ENCODE measurements at places on chromosomes 4 and X. TPM values are rescaled to one million over a fixed set of nuclear protein-coding genes. Genes with fewer than 3 reads are reported as not detected.

Gene TNIP2
- 5.9 TPM for total RNA-seq

Gene NPFFR2
- not detected for total RNA-seq

Gene PAGE1
- not detected for total RNA-seq

Gene AMER1
- total RNA-seq = 8.9 TPM

Gene SLITRK2
- 9.7 TPM for total RNA-seq

Gene PTTG2
- total RNA-seq = not detected

Gene OPN1MW3
- total RNA-seq = not detected

DNA sequence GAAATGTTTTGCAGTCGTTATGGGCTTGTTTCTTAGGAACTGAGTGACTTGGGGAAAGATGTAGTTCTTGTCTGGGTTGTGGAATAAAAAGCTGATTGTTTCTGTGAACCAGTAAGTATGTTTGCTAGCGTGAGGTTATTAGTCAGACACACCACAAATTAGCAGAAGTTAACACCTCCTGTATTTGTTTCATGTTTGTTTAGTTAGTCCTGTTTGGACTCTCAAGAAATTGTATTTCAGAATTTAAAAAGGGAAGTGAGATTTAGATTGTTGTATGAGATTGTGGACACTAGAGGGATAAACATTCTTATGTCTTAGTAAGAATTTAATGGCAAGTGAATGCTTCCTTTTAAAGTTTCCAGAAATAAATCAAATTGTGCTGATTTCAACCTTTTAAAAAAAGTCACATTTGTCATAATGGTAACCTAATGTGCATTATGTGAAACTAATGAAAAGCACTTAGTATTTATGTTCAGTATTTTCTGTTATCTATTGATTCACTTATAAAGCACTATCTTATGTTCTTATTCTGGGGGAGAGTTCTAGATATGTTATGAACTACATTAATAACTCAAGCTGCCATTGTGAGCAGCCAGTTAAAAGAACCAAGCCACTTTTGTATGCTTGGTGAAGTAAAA, 25.6 kb downstream of the ATP10D start:
- no peak for DNase-seq

DNA sequence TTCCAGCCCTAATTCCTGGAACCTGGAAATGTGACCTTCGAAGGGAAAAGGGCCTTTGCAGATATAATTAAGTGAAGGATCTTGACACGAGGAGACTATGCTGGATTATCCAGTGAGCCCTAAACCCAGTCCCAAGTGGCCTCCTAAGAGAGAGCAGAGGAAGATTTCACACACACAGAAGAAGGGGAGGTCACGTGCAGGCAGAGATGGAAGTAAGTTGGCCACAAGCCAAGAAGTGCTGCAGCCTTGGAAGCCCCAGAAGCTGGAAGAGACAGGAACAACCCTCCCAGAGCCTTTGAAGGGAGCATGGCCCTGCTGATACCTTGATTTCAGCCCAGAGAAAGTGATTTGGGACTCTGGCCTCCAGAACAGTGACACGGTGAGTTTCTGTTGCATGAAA, 51.9 kb downstream of the EVC2 start:
- no peak for DNase-seq

DNA sequence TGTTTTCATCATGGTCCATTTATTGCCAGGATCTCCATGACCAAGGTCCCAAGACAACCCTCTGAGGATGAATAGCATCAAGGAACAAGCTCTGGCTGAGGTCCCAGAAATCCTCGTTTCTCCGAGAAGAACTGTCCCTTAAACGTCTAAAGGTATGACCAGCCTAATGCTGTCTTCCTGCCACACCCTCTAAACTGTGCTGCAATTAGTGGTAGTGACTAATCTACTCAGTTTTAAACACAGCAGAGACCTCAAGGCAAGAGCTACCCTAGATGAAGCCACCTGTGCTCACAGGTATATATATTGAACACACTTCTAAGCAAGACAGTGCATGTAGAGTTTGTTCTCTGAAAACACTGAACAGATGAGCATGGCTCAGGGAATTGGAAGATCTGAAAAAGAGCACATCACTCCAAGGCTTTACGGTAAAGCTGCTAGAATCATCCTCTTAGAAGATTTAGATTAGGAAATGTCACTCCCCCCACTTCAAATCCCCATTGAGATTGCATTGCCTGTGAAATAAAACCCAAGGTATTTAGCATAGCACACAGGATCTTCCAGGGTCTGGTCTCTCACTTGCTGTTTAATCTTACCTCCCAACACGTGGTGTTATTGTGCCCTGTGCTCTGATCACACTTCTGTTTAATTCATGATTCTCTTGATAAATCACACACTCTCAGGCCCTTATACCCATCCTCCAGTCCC, 173.9 kb upstream of the VCX3A start:
- DNase-seq = no peak

DNA sequence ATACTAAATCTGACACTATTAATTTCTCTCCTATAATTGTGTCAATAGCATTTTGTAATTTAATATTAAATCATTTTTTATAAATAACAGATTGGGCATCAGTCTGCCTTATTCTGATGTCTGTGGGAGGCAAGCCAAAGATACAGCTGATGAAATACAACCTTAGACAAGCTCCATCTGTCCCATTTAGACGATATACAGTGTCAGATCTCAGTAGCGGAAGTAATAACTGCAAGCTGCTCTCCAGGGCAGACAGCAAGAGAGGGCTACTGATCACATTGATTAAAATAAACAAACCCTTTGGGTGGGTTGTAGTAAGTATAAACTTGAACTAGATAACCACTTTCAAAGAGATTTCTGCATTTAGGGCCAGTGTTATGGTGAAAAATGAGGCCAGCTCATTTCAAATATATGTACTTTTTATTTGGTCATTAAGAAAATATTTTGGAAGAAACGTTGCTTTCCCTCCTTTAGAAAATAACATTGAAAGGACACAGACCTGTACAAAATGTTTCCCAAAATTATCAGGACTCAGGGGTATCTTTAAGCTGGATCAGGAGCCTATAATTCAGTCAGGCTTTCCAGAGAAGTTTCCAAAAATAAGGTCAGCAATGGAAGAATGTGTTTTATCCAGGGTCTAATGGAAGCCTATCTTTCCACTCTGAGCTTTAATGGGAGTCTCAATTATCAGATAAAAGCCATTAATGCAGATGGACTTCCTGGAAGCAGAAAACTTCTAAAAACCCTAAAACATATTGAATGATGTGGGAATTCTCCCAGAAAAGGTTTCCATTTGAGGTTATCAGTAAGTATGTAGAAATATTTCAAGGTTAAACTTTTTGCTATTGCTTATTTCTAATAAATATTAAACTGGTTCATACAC, 1028.8 kb upstream of the IGFBP7 start:
- DNase-seq = no peak

DNA sequence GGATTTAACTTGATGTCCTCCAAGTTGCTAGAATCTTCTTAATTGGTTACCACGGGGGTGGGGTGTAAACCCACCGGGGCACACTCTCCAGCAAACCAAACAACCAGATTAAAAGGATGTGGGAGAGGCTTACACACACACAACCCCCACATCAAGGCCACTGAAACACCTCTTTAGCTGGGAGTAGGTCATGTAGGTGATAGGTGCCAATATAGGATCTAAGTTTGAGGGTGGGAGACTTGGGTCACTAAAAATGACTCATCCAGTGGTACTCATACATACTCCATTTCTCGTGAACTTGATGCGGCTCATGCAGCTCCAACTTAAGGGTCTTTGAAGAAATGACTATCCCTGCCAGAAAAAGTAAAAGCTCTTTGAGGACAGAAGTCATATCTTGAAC, 20.5 kb upstream of the CD40LG start:
- DNase-seq = no peak

- no peak for DNase-seq
These were observed 87.3 kb upstream of the WDR1 start for GRCh38 chr4:10203851-10204250.

DNA sequence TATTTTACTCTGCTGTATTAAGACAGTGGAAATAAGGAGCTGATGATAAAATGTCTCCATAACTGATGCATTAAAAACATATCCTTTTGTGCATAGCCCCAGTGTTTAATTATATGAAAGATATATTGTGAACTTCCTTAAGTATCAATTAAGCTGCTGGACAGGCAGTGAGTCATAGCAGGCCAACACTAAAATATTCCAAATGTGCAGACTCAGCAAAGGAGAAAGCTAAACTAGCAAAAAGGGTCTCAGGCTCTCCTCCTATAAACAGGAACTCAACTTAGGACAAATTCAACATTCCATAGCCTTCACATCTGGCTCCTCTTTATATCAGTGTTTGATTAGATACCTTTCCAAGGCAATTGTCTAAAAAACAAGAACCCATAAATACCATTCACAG, 15.6 kb downstream of the TNMD start:
- no peak for DNase-seq

DNA sequence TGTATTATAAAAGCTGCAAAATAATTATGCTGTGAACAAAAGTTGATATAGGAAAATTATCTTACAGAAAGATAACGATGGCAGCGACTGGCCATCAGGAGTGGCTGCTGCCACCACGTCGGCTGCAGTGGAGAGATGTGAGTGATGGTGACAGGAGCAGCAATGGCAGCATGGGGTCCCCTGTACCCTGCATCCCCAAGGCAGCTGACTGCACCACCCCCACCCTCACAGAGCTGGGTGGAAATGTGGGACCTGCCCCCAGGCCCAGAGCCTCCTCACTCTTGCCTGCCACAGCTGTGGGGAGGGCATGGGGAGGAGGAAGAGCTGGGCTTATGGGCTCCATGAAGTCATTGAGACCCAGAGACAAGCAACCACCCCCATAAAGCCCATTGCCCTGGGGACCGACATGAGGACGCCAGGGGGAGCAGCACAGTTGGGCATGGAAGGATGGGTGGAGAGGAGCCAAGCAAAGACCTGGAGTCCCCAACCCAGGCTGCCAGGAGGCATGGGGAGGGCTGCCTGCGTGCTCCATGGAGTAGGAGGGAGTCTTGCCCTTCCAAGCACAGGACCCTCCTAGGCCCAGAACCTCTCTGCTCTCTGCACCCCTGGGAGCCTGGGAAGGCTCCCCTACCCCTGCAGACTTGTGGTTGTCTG, 1090.5 kb downstream of the PCDH18 start:
- DNase-seq = no peak

DNA sequence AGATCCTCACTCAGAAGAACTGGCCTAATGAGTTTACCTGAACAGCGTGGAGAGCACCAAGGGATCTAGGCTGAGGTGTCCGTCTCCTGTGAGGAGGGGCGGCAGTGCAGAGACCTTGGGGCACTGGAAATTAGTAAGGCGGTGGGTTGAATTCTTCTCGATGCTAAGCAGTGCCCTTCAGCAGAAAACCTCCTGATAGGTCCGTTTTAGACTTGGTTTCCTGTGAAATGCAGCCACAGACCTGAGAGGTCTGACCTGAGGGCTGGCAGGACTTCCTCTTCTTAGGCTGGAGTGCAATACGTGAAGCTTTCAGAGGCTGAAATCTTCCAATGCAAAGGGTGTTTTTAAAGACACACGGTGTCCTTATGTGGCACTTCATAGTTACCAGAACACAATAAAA, at the start of gene CLNK:
Gene CLNK, minus strand, starts transcription at position 138 of the 400 bp plus-strand sequence. CDS start 16,899 bp downstream, outside the sequence.
- DNase-seq = no peak

DNA sequence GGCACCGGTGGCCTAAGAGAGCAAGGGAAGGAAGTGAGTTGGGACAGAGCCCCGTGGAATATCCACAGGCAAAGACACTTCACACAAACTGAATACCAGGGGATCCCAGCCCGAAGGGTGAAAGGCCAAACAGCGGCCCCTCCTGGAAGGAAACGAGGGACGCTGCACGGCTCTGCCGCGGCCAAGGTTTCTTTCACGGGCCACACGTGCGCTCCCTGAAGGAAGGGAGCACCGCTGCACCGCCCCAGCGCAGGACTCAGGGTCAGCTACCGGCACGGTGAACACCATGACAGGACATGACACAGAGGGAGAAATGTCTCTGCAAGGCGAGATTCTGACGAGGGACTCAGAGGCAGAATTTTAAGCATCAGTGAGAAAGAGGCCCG, 31.5 kb upstream of the GTPBP6 start:
- DNase-seq = no peak

DNA sequence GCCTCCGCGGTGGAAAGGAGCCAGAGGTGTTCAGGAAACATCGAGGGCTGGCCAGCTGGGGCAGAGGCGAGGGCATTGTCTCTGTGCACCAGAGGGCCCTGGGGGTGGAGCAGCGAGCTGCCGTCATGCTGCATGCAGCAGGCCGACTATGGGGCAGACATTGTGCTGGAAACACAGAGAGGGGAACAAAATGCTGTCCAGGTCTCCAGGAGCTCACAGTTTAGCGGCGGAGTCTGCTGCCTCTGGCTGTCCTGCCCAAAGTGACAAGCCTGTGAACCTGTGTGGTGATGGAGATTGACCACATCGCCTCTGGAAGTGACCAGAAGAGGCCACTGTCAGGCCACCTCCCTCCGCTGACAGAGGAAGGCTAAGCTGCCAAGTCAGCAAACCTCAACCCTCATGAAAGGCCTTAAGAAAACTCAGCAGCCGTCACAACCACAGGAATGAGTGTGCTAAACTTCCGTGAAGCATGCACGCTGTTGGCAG, 20.1 kb upstream of the SASH3 start:
- peak; percentile 4 for DNase-seq

DNA sequence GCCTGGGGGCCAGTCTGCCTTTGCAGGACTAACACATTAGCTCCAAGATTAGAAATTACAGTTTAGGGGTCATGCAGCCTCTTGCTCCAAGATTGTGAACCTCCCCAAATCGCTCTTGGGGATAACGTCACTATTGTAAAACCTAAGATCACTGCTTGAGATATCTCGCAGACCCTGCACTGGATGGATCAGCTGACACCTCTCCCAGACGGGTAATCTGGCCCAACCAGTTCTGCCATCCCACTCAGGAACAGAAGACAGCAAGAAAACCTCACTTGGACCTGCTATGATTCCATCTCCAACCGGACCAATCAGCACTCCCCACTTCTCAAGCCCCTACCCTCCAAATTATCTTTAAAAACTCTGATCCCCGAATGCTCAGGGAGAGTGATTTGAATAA, 431.2 kb downstream of the GPM6A start:
- no peak for DNase-seq

DNA sequence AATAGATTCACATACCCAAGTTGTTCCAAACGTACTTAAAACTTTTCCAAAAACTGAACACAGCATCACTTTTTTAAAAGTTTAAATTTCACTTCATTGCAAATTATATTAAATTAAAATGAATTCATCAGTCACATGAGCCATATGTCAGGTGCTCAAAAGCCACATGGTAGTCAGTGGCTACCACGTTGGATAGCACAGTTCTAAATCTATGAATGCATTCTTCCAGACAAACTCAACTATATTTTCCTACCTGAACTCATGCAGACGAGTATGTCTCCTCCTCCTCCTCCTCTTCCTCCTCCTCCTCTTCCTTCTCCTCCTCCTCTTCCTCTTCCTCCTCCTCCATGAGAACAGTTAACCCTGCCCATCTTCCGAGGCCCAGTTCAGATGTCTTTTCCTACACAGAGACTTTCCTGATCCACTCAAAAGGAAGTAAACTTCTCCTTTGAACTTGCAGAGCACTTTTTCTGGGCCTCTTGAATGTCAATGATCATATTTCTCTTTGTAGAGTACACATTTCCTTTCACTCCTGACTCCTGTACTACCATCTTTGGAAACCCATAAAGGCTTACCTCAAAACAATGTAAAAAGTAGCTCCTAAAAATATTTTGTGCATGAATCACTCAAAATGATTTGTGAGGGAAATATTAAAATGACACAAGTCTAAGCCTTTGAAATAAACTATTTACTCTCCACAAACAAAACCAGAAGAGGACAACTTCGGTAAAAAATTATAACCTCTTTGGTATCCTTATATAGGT, 172.6 kb downstream of the AMELX start:
- DNase-seq = no peak

- no peak for DNase-seq
These were observed 44.6 kb upstream of the LINC00632 start for GRCh38 chrX:140664939-140665338.

Measured in occipital lobe (tissue), 3 donors.